ENCODE measurements at places on chromosomes 2 and 18.

DNA sequence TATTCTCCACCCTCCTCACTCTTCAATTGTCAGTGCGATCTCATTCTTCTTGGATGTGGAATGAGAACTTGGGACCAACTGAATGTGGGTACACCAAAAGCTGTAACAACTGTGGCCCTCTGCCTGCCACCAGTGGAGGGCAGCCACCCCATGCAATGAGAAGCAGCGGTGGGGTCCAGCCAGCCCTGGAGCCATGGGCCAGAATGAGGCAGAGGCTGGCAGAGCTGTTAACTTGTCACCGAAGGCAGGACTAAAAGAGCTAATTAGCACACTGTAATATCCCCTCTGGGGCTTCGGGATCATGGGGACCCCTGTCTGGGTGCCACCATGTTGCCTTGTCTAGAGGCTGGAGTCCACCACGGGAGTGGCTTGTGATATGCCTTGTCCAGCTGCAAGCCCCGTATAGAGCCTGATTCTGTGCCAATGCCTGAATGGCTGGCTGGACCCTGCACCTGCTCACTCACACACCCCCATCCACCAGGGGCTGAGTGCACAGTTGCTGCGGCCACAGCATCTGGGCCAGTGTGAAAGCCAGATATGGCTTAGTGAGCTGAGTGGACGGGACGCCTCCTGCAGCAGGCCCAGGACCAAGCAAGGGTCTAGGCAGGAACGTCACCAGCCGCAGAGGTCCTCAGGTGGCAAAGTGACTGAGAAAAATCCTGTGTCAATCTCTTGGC is 680.5 kb downstream of the DSC3 start:
- DNase-seq: no peak

GRCh38 chr2:15744820-15745219 is 153.2 kb downstream of the DDX1 start:
- no peak for DNase-seq

DNA sequence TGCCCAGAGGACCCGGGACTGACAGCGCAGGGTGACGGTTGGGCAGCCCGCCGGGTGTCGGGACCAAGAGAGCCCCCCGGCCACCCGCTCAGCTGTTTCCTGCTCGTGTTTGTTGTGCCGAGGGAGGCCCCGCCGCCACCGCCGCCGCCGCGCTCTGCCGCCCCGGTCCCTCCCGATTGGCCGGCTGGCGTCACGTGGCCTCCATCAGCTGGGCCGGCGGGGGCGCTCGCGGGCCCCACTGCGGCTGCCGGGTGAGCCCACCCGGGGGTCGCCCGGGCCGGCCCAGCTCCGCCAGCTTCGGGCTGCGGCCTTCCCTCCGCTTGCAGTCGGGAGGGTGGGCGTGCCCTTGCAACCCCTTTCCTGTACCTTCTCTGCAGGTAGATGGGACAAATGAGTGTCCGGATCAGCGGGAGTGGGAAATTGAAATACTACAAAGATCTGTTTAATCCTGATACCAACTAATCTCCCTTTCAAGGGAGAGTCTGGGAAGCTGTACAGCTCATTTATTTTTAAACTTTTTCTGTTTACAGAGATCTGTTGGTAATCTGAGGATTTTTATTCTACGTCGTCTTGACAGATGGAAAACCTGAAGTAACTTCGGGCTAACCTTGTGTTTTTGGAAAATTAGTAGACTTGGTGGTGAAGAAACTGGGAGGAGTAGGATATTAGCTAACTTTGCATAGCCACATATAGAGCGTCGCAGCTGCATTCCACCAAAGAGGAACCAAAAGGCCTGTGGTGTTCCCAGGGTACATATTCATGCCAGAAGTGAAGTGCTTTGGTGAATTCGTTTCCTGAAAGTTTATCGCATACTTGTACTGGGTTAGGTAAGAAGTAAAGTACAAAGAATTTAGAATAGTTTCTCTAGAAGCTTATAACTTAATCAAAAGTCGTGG is 1.2 kb downstream of the YPEL5 start:
- DNase-seq: peak; percentile 4

GRCh38 chr18:24234850-24235418 is 96.1 kb downstream of the CABYR start:
- DNase-seq: no peak

GRCh38 chr2:59888015-59888414 is 665.4 kb downstream of the BCL11A start:
- no peak for DNase-seq

GRCh38 chr2:133086176-133086575 is 416.2 kb upstream of the LYPD1 start:
- no peak for DNase-seq

DNA sequence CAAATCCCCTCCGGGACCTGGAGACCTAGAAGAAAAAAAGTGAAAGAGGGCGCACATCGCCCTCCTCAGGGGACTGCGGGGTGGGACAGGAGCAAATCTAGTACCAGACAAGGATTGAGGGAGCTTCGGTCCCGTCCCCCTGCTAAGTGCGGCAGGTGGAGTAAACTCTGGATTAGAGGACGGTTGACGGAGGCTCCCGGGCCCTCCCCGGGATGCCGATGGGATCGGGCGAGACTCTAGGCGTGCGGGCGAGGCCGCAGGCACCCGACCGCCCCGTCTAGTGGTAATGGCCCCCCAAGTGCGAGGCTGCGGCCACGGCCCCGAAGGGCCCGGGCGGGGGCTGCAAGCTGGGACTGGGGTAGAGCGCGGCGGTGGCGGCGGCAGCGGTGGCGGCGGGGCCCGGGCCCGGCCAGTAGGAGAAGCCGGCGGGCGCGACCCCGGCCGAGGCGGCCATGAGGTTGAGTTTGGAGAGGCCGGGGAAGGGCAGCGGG is 3.5 kb downstream of the FEV start:
- DNase-seq: no peak

- DNase-seq: no peak
Observed at GRCh38 chr2:228318218-228318617, 136.7 kb upstream of the SPHKAP start.

DNA sequence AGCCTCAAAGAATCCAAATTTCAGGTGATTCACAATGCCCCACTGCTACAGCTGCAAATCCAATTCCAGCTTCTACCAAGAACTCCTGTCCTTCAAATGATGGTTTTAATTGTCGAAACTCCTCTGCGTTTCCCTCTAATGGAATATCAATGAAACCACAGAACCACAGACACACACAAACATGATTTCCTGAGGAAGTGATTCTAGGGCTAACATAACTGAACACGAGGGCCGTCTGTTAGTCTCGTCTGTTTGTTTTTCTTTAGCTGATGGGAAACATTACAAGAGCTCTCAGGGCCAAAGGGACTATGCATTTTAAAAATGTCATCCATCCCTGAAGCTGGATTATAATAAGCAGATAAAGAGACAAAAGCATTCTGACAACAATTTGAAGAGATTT is 59.4 kb downstream of the RNF152 start:
- DNase-seq: no peak

DNA sequence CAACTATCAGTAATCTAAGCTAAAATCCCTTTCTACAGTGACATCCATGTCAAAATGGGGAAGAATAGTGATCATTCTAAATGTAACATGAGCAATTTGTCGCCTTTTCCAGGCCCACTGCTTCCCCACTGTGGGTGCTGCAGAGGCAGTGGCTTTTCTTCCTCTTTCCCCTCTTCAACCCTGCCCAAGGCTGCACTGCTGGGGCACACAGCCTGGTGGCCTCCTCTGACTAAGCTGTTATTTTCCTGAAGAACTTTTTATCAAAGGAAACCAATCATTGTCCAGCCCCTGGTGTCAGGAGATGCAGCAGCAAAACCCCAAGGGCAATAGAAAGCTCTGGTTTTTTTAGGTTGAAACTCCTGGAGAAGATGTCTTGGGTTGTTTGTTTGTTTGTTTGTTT is 117.6 kb upstream of the KLF7 start:
- DNase-seq: no peak

- no peak for DNase-seq
Observed at GRCh38 chr2:191231995-191232394, 13.2 kb upstream of the MYO1B start.

GRCh38 chr2:36801088-36801487 is 104.6 kb downstream of the VIT start:
- no peak for DNase-seq

DNA sequence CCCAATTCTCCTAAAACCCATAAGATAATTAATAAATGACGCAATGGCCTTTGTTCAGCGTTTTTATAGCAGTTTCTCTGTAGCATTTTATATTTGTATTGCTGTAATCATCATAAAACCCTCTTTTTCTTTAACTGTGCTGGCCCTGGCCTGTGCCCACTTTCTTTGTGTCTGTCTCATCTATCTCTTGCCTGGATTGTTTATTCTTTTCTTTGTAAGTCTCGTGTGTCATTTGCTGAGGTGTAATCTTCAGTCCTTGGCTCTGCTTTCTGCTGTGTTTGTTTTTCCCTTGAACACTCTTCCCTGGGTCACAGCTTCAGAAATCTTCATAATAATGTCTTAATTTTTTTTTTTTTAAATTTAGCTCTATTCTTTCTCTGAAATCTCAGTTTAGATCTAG is 525.8 kb upstream of the LINC00305 start:
- DNase-seq: no peak

- no peak for DNase-seq
Observed at GRCh38 chr2:67564076-67564475, 166.9 kb downstream of the ETAA1 start.

DNA sequence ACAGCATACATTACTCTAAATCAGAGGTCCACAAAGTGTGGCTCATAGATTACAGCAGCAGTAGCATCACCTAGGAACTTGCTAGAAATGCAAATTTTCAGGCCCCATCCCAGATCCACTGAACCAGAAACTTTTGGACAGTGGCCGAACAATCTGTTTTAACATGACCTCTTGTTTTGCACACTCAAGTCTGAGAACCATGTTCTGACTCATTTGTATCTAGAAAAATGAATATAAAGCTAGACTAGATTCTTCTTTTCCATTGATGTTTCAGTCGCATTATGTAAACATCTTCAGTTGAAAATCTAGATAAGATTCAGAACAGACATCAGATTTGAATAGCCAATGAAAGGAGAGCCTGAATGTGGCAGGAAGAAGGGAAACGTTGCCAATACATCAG is 608.8 kb downstream of the LRP1B start:
- DNase-seq: no peak

DNA sequence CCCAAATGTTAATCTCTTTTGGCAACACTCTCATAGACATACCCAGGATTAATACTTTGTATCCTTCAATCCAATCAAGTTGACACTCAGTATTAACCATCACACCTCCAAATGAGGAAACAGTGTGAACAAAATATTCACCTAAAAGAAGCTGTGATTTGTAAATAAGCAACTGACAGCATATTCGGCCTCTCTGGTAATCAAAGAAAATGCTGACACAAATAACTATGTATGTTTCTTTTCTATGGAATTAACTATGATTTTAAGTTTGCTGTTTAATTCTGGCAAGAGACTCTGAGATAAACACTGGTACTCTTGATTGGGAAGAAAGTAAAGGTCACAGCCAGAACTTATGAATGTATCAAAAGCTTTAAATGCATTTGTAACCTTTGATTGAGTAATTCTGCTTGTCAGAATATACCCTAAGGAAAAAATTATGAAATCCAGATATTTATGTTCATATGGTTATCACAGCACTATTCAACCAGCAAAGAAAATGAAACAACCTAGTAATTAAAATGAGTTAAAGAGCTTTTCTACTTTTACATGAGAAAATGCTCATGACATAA is 3.6 kb upstream of the GYPC start:
- DNase-seq: no peak

DNA sequence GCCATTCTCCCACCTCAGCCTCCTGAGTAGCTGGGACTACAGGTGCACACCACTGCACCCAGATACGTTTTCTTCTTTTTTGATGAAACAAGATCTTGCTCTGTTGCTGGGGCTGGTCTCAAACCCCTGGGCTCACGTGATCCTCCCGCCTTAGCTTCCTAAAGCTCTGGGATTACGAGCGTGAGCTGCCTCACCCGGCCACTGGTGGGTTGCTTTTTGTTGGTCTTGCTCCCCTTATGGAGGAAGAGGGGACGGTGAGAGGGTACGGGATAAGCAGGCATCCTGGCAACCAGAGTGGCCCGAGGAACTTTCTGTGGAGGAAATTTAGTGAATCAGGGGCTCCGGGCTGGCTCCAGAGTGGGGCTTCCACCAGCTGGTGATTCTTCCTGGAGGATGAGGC is 222.3 kb downstream of the HDAC4 start:
- DNase-seq: no peak

GRCh38 chr2:111904726-111905474 is 6.5 kb downstream of the MERTK start:
- no peak for DNase-seq

All from NCI-H2107 (cell line).